Ecto neural progenitor cell (in vitro differentiated cells): ENCODE measurements at places on chromosomes 12 and 14.
A peak's percentile ranks its signal among the peaks of the same experiment; 100 is the strongest.

DNA sequence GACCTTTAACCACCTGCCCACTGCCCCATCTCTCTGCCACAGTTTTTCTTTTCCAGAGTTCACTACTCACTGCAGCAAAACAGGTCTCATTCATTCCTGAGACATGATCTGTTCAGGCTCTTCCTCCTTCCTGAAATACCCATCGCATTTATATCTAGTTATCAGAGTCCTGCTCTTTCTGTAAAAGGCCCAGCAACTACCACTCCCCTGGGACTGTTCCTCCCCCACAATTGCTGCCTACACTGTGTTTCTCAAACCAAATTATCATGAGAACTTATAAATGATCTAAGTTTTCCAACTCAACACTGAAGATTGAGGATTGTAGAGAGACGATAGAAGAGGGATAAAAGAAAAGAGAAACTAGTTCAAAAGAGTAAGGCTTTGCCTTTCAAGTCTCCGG, 40.8 kb upstream of the EPS8 start:
- no peak for DNase-seq

- no peak for DNase-seq
Measured at GRCh38 chr12:68557011-68557730, 53.5 kb upstream of the RAP1B start.

- DNase-seq: no peak
Measured at GRCh38 chr14:62946221-62946620, 99.0 kb downstream of the KCNH5 start.

DNA sequence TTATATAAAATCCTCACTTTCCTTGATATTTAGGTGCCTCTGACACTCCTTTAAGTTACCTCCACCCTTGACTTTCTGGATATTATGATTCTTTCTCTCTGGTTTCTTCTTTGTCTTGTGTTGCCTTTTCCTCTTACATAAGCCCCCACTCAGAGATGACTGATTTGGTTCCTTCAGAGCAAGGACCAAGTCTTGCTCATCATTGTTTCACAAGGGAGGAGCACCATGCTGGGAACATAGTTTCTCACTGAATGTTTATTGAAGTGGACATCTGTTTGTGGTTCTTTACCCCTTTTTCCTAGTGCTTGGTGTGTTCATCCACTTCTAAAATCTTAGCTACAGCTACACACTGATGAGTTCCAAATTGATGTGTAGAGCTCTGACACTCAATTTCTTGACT, 161.3 kb upstream of the PTPRQ start:
- no peak for DNase-seq

DNA sequence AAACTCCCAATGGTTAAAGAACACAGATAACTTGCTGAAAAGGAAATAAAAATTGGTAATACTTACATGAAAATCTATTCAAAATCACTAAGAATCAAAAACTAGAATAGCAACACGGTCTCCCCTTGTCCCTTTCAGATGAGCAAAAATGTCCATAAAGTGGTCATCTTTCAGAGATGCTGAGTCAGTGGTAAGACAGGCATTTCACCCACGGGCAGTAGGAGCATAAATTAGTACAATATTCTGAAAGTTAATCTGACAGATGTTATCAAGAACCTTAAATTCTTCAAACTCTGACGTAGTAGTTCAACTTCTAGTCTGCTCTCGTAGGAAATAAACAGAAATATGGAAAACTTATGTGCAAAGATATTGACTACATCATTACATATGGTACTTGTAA, 33.1 kb upstream of the GNPNAT1 start:
- no peak for DNase-seq

GRCh38 chr12:119179335-119180021, 747 bp downstream of the HSPB8 start:
- no peak for DNase-seq

GRCh38 chr12:102401087-102401486, 79.3 kb downstream of the IGF1 start:
- no peak for DNase-seq

- no peak for DNase-seq
Measured at GRCh38 chr12:76501390-76501789, 58.2 kb downstream of the OSBPL8 start.

DNA sequence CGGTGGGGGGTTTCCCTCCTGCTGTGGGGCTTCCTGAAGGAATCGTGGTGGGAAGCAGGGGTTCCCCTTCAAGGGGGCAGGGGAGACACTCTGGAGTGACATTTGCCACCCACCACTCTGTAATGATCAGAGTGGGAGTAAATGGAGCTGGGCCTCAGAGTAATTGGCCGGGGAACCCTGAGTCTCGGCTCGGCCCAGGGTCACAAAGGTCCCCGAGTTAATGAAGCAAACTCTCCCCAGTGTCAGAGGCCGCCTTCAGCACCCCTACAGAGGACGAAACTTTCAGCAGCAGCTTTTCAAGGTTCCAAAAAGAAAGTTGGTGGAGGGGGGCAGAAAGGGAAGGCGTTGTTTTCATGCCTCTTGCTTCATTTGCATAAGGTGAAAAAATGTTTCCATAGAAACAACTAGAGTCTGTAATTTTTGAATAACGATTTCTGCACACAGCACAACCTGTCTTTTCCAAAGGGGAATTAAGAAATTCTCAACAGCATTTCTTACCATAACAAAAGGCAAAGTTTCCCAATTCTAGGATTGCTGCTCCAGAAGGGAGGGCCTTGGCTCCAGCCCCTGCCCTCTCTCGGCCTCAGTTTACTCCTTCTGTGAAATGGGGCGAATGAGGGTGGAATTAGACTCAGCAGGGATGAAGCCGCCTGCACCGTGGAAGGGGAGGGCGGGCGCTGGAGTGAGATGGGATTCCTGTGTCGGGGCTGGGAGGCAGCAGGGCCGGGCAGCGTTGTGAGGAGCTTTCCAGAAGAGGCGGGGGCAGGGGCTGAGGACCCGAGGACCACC, 67.0 kb upstream of the BEGAIN start:
- DNase-seq: no peak

GRCh38 chr12:65605019-65605418, 219.3 kb upstream of the HMGA2 start:
- no peak for DNase-seq

- DNase-seq: no peak
Measured at GRCh38 chr12:117202033-117202432, 11.8 kb upstream of the FBXO21 start.

- peak; percentile 61 for DNase-seq
Measured at GRCh38 chr14:74500417-74501134, 7.0 kb downstream of the ISCA2 start.

DNA sequence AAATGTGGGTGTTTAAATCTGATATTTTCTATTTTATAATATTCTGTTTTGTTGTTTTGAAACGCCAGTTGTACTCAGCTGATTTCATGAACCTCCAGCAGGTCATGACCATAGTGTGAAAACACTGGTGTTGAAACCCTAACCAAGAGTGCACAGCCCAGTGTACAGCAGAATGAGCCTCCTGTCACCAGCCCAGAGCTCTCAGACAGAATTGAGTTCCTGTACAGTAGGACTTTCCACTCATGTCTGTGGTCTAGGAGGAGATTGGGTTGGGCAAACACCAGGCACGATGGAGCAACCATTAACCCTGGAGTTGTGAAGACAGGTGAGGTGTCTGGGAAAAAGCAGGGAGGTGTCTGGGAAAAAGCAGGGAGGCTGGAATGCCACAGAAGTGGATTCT, 908.8 kb downstream of the VRK1 start:
- no peak for DNase-seq

DNA sequence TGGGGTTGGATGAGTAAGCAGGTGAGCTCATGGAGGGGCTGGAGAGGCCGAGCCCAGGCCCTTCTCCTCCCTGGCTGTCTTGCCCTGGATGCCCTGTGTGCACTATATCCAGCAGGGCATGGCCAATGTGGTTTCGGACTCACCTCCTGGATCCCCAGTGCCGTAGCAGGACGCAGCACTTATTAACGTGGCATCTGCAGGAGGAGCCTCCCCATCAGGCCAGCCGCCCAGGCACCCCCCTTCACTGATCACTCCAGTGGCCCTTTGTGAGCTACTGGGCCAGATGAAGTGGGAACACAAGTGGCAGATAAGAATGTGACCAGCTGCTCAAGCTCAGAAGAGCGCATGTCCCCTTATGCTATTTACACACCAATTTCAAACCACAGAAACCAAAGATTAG, 43.1 kb upstream of the DICER1 start:
- DNase-seq: no peak

GRCh38 chr14:28751467-28752058, 15.0 kb upstream of the FOXG1 start:
- peak; percentile 62 for DNase-seq

GRCh38 chr12:64801381-64801780, 23.1 kb upstream of the TBC1D30 start:
- DNase-seq: no peak

- DNase-seq: peak; percentile 91
Measured at GRCh38 chr12:100668945-100669536, 95.6 kb downstream of the GAS2L3 start.

DNA sequence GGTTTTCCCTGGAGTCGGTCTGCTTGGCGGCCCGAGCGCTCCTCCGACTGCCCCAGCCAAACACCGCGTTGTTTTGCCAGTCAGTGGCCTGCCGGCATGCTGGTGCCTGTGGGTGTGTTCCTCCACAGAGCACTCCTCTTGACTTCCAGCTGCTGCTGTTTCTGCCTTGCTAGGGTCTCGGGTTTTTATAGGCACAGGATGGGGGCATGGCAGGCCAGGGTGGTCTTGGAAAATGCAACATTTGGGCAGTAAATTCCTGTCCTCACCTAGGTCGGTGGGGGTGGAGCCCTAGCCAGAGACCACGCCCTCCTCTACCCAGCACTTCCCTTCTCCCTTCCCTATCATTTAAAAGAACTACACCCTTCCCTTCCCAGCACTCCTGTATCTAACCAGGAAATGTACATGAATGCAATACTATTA, 34.7 kb upstream of the VASH1 start:
- DNase-seq: no peak

DNA sequence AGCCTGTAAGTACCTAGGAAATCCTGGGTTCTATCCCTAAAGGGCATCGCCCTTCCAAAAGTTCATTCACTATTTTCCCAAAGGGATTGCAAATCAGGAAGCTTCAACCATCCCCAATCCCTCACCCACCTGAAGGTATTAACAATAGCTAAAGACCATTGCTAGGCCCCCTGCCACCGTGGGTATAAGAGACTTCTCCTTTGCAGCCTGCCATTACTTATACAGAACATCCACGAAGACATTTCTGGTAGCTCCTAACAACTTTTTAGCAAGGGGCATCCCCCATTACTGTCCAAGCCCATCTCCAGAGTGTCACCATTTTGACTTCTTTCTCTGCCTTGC, 384 bp upstream of the SMUG1 start:
- no peak for DNase-seq

GRCh38 chr12:93669452-93669851, 7.7 kb upstream of the CRADD start:
- no peak for DNase-seq

DNA sequence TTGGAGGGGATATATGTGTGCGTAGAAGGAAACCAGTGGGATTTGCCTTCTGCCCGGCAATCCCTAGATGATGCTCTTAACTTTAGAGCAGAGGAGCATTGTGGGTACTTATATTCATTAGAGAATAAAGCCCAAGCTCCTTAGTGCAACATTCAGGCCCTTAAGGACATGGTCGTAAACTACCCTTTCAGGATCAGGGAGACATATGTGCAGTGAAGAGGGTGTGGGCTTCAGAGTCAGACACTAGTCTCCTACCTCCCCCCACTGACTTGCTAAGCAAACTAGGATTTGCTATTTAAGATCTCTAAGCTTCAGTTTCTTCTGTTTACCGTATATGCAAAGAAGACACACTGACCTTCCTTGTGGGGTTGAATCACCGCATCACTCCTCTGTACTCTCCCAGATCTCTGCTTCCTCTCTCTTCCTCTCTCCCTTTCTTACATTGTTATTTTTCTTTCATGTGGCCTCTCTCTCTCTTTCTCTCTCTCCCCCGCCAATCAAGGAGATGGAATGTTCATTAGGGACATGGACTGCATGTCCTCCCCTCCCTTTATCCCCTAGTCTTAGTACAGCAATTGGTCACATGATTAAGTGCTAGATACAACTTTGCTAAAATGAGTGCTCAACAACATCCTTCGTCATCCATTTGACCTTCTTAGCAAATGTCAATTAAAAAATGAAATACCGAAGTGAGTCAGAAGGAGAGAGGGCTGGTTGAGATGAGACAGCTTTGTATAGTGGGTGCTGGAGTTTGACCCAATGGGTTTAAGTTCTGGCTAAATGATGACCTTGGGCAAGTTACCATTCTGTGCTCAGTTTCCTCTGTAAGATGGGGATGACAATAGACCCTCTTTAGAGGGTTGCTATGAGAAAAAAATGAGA, 91.7 kb downstream of the TMX1 start:
- DNase-seq: no peak

DNA sequence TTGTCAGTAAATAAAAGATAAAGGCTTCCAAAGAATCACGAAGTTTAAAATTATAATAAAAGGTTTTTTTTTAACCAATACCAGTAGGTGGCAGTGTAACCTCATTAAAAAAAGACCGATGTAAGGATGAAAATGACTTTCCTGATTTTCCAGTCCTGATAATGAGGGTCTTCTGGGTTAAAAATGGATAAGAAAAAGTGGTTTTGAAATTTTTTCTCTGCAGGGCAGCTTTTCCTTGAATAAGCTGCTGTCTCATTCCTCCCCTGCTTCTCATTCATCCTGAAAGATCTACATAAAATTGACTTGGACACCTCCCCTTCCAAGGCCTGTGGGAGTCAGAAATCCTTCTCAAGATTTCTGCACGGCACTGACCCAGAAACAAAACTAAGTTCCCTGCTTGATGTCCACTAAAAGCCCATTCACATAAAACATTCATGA, 58.9 kb upstream of the FBXO33 start:
- DNase-seq: no peak

DNA sequence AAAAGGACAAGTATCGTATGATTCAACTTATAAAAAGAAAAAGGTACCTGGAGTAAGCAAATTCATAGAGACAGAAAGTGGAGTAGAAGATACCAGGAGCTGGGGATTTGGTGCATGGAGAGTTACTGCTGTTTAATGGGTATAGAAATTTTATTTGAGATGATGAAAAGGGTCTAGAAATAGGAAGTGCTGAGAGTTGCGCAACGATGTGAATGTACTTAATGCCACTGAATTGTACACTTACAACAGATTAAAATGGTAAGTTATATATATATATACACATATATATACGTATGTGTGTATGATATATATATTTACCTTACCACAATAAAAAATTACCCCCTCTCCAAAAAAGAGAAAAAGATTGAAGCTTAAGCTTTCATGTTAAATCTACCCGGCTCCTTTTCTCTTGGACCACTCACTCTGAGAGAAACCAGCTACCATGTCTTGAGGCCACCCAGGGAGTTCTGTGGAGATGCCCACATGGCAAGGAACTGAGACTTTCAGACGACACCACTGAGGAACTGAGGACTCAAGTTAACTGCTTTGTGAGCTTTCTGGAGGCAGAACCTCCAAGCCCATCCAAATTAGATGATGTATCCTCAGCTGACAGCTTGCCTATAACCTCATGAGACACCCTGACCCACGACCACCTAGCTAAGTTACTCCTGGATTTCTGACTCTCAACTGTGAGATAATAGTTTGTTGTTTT, 130.0 kb upstream of the BTG1 start:
- no peak for DNase-seq
